Omental fat pad (tissue), 4 donors: ENCODE measurements at places on chromosomes 1 and 21.

GRCh38 chr21:36209626-36210171 is 53.1 kb downstream of the DOP1B start:
- DNase-seq: no peak

DNA sequence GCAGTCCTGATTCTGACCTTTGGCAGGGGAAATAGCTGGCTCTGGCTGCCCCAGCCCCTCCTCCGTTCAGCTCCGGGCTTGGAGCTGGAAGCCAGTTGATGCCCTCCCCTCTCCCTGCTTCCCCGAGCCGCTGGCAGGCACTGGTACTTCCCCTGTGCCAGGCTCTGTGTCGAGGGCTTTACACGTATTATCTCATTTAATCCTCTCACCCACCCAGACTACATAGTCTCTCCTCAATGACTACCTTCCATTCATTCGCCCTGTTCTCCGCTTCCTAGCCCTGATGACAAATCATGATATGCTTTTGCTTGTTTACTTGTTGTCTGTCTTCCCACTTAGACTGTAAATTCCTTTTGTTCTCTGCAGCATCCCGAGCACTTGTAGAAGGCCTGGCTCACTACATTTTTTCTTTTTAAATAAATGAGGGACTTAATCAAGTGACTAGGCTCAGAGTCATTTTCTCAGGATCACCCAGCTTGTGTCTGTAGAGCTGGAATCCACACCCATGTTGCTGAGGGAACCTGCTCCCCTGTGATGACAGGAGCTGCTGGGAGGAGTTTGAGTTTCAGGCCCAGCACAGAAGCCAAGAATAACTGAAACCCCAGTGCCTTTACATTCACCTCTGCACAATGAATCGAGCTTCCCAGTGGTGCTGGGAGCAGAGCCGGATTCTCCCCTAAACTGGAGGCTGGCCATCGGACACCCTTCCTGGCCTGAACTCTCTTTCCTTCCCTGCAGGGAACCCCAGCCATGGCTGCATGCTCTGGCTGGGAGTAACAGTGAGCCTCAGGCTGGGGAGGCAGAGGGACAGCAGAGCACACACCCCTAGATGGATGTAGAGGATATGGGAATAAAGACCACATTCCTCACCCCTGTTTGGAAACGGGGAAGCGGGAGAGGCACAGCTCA is 58.3 kb downstream of the UBIAD1 start:
- no peak for DNase-seq

DNA sequence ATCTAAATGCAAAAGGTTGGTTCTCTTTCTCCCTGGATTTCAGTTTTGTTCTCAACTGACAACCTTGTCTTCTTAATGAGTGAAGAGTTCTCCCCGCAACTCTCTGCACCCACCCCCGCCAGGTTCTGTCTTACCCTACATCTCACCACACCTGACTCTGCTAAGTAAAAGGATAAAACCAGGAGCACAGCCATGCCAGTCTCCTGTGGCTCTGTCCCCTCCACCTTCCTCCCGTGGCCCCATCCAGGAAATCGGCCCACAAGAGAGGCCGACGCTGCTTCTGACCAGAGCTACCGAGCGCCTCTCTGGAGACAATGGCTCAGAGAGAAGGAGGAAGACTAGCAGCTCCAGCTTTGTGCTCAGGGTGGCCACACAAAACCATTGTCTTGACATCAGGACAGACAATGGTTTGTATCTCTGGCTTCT is 72.2 kb downstream of the PLEKHA6 start:
- no peak for DNase-seq

DNA sequence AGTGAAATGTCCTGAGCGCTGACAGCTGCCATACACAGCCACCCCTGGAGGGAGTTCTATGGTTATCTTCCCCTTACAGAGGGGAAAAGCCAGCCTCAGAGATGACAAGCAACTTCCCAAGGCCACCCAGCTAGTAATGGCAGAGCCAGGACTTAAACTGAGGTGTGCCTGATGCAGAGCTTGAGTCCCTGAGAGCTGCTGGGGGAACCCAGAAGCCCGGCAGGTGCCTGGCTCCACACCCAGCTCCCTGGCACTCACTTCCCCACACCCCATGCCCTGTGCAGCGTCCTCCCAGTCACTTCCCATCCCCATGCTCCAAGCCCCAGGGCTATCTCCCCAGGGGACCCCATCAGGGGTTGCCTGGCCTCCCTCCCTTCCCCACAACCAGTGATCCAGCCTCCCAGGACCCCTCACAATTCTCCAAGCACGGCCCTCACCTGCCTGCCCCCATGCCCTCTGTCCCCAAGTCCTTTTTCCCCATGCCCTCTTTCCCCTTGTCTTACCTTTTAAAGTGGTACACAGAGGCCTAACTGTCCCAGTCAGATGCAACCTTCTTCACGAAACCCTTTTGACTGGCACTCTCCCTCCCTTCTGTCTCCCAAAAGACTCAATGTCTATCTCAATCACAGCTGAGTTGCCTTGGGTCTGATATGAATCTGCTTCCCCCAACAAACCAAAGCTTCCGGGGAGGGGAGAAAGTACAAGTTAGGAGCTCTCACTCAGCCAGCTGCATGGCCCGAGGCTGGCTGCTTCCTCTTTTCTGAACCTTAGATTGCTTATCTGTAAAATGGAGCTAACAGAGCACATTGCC is 39.8 kb upstream of the LRP8 start:
- no peak for DNase-seq

- DNase-seq: no peak
Observed at GRCh38 chr1:10033359-10033845, 644 bp downstream of the UBE4B start.

DNA sequence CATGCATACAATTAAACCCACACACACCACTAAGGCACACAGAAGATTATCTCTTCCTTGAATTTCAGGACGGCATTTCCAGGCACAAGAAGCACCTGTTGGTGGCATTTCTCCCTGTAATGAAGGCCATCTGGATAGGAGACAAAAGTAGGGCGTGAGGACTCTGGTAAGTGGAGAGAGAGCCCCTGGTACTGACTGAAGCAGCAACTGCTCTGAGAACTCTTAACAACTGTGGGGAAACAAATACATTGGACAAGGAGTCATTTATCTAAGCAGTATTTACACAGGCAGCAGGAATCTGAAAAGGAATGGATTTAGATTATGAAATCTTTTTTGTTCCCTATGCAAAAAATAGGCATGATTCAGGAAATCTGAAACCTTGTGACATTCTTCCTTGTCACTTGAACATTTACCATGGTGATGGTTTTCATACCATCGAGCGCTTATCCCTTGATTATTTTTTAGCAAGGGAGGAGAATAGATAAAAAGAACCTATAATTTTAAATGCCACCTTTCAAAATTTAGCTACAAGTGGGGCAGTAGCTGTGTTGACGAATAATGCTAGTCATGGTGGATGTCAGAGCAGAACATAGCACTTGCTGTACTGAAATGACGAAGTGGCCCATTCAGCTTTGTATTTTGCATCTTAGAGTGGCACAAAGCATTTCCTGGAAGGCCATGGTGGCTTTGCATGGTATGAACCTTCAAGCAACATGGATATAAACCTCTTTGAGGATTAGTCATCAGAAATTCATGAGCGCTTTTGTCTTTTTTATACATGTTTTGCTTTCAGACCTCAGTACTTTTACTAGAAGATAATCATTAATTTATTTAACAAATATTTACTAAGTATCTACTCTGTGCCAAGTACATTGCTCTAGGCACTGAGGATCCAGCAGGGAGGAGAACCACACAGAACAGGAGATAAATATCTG is 362.0 kb downstream of the ADGRL2 start:
- DNase-seq: no peak

DNA sequence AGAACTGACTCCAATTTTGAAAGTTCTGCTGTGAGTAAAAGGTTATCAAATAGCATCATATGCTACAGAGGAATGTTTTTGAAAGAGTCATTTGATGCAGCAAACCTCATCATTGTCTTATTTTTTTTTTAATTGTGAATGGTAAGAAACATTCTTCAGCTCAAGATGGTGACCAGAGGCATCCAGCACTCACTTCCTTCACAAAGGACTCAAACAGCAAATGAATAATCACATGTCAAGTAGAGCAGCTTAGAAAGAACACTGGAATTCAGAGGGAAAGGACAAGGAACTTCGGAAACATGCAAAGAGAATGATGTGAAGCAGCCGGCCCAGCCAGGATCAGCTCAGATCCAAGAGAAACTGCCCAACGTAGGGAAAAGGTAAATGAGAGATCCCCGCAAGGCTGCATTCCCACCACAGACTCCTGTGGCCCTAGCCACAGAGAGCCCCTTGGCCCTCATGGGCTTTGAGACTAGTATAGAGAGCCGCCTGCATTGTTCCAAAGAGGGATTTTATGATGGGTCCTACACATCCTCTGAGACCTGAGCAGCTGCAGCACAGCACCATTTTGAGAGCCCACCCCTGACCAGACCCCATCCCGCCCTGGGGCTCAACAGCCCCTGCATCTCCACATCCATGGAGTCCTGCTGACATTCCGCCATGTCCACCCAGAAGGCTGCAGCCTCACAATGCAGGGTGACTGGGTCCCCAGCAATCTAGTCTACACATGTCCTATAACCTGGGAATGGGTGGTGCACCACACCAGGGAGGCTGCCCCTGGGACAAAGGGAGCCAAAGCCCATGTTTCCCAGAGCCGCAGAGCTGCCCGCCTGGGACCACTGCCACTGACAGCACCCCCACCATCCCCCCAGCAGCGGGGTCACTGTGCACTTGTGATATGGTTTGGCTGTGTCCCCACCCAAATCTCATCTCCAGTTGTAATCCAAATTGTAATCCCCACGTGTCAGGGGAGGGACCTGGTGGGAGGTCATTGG is 21.2 kb upstream of the UTS2 start:
- no peak for DNase-seq

DNA sequence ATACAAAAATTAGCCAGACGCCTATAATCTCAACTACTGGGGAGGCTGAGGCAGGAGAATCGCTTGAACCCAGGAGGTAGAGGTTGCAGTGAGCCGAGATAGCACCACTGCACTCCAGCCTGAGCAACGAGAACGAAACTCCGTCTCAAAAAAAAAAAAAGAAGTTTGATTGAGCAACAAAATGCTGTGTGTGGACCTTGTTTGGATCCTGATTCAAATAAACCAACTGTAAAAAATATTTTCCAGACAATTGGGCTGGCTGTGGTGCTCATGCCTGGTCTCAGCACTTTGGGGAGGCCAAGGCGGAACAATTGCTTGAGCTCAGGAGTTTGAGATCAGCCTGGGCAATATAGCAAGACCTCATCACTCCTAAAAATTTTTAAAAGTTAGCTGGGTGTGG is 16.8 kb downstream of the PTAFR start:
- DNase-seq: no peak

DNA sequence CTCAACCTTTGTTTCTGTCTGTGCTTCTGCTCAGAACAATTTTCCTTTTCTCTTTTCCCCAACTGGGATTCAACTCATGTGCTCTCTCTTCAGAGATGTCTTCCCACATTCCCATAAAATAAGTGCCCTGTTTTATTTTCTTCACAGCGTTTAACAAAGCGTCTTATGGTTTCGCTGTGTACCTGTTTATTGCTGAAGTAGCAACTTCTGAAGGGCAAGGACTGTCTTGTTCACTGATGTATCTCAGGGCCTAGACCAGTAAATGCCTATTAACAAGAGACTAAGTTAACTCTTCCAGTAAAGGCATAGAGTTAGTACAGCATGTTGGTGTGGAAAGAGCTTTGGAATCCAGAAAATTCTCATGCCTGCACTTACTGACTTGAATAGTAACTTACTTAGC is 42.9 kb upstream of the MPZL1 start:
- no peak for DNase-seq

DNA sequence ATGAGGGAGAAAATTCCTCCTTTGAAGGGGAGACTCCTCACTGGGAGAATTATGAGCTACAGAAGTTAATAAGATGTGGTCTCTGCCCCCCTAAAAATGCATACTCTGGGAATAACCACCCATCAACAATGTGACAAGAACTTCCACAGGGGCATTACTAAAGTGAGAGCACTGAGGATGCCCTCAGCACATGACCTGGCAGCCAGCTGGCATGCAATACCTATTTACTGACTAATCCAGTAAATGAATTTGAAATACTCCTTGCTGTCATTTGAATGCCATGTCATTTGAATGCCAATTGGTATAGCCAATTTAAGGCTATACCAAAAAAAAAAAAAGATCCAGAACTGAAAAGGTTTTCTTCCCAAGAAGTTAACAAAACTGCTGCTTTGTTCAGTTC is 30.8 kb downstream of the PLPP3 start:
- no peak for DNase-seq

GRCh38 chr1:117658676-117659075 is 52.8 kb downstream of the TENT5C start:
- DNase-seq: no peak

DNA sequence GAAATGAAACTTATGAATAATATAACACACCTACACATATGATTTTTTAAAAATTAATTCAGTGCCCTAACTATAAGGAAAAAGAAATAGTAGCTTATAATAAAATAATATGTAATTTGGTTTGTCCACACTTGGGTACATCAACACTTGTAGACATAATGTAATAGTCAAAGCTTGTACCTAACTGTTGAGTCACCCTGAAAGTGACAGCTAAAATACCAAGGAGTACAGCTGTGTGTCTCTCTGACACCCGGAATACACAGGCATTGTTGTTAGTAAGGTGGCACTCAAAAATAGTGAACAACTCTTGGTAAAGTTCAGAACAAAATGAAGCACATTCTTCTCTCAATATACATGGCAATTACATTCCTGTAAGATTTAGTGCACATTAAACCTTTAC is 243.4 kb downstream of the TRABD2B start:
- DNase-seq: no peak

GRCh38 chr21:41753006-41753898 is 13.6 kb downstream of the RIPK4 start:
- DNase-seq: no peak

DNA sequence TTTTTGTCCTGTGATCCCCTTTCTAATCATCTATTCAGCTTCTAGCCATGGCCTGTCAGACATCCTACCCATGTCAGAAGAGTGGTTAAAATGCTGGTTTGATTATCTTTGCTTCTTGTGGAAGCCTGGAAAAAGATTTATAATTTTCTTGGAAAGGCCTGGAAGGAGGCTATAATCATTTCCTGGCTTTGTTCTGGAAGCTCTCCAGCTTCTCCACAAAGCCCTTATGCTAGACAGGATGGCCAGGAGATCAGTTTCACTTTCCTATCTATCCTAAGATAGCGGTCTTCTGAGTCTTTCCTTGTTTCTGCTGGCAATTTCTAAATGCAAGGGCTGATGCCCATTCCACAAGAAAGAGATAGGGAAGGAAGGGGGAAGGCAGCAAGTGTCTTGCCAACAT is 90.9 kb upstream of the SLC44A3 start:
- DNase-seq: no peak

DNA sequence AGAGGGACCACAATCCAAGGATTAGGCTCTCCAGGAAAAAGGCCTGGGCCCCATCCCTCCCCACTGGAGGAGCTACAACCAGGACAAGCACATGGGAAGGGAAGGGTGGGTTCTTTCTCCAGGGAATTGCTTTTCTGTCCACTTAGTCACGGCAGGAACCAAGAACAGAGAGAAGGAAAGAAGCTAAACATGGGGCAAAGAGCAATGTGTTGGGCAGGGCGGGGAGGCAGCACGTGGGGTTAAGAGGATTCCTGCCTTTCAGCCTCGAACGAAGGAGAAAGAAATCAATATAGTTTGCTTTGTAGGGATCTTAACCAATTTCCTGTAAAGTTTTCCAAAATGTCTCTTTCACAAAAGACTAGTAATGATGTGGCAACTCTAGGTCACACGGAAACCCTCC is 21.7 kb downstream of the ERI3 start:
- DNase-seq: no peak

GRCh38 chr1:9780554-9781110 is 43.1 kb downstream of the CLSTN1 start:
- DNase-seq: no peak

GRCh38 chr21:24844671-24845070 is 762.6 kb downstream of the MRPL39 start:
- no peak for DNase-seq
